ENCODE measurements at places on chromosomes 4 and X.
A peak's percentile ranks its signal among the peaks of the same experiment; 100 is the strongest.

DNA sequence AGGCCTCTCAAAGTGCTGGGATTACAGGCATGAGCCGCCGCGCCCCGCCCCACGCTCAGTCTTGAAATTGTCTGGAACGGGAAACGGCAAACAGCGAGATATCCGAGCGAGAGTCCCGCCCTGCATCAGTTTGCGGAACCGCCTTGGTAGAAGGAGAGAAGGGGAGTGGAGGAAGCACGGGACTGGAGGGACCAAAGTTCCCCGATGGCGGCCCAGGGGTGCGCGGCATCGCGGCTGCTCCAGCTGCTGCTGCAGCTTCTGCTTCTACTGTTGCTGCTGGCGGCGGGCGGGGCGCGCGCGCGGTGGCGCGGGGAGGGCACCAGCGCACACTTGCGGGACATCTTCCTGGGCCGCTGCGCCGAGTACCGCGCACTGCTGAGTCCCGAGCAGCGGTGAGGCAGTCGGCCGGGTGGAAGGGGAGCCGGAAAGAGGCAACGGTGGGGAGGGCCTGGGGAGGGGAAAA, at the start of gene BST1:
BST1 (plus strand) TSS at position 125 of the 463 bp plus-strand sequence; CDS start at position 205, 80 bp downstream.
- peak; percentile 15 for DNase-seq

DNA sequence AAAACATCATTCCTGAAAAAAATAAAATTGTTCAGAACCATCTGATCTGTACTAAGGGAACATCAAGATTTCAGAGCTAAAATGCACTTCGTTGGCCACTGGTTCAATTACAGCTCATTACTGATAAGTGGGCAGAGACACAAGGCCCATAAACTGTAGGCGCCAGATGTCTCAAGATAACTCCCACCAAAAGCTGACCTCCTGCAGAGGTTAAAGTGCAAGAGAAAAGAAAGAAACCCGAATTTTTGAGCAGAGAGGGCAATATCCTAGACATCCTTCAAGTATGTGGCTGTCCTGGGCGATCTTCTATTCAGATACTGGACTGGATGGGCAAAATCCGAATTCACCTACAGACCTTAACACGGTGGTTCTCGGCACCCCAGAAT, 660 bp downstream of the GEMIN8 start:
- DNase-seq: no peak

DNA sequence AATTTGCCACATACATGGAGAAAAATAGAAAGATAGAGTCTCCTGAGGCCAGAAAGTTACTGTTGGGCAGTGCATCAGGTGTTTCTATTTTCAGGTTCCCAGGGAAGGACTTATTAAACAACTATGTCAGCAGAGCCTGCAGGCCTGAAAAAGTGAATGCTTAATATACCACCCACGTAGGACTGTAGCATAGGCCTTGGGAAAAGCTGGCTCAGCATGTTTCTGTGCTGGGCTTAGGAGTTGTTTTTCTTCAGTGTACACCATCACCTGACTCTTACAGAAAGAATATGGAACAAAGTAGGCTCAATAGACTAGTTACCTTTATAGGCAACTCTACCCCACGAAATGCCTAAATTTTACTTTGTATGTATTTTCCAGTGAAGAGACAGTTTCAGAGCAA, 1385.9 kb downstream of the FAM133A start:
- DNase-seq: no peak

DNA sequence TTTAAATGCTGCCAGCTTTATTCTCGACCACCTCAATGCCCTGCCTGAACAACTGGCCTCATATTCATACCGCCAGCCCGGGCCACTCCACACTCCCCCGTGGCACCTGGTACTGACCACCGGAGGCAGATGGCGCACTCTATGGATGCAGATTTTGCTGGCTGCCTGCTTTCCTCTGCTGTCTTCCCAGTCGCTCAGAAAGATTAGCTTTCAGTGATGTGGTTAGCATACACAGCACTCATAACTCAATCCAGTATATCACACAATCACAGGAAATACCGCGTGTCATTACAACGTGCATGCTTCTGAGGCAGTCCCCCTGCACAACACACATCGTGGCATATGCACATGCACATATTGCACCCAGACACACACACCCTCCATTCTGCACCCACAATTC, 147.2 kb upstream of the BCOR start:
- no peak for DNase-seq

GRCh38 chr4:38950159-38950558, 82.0 kb downstream of the TMEM156 start:
- no peak for DNase-seq

GRCh38 chr4:145494666-145495270, 13.1 kb downstream of the SMAD1 start:
- no peak for DNase-seq

DNA sequence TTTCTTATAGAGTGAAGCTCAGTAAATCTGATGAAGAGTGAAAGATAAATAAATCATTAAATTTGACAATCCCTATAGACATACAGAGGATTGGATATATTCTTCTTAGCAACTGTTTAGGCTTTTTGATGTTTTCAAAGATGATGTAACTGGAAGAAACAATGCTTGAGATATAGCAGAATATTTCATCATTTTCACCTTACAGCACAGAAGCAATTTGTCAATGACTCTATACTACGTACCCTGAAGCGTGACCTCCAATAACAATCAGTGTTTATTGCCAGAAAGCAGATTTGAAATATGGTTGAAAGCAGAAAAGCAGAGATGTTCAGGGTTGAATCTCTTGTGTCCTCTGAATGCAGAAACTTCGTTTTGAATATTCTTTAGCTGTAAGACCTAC, 228.4 kb downstream of the DTHD1 start:
- no peak for DNase-seq

GRCh38 chr4:1976416-1977352, 32.1 kb downstream of the NELFA start:
- DNase-seq: no peak

- DNase-seq: no peak
Measured at GRCh38 chr4:106738121-106738520, 298.0 kb downstream of the DKK2 start.

GRCh38 chr4:43089730-43090129, 197.2 kb downstream of the GRXCR1 start:
- no peak for DNase-seq

GRCh38 chrX:123424546-123424945, 240.5 kb downstream of the GRIA3 start:
- DNase-seq: no peak

DNA sequence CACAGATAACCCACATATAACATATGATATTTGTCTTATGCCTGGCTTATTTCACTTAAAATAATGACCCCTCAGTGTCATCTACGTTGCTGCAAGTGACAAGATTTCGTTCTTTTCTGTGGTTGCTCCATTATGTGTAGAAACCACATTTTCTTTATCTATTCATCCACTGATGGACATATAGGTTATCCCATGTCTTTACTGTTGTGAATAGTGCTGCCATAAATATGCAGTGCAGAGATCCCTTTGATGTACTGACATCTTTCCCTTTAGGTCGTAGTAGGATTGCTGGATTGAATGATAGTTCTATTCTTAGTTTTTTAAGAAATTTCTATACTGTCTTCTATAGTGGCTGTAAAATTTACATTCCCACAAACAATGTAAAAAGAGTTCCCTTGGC, 135.8 kb downstream of the TET2 start:
- no peak for DNase-seq

GRCh38 chrX:44903830-44904530, 31.0 kb downstream of the KDM6A start:
- DNase-seq: no peak

- DNase-seq: no peak
Measured at GRCh38 chrX:125289209-125289608, 30.5 kb upstream of the TEX13C start.

DNA sequence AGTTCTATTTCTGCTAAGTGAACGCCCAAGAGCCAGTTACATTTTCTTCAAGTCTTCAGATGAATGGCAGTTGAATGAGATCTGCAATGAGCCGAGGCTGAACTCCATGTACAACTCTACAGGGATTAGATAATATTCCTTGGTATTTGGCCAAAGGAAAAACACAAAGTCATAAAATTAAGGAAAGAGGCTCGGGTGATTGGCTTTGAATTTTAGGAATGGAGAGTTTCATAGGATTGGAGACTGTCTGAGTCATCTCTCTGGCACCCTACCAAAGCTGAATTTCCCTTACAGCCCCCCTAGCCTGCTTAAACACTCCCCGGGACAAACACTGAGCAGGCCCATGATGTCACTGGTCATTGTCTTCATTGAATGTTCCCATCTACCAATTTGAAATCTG, 188.0 kb upstream of the C1QTNF7 start:
- DNase-seq: no peak

- DNase-seq: no peak
Measured at GRCh38 chr4:22877486-22878052, 184.8 kb downstream of the GBA3 start.

GRCh38 chrX:1455948-1456280, 3.2 kb upstream of the ASMTL start:
- DNase-seq: no peak

GRCh38 chrX:23885803-23886202, 21.9 kb downstream of the APOO start:
- DNase-seq: no peak

DNA sequence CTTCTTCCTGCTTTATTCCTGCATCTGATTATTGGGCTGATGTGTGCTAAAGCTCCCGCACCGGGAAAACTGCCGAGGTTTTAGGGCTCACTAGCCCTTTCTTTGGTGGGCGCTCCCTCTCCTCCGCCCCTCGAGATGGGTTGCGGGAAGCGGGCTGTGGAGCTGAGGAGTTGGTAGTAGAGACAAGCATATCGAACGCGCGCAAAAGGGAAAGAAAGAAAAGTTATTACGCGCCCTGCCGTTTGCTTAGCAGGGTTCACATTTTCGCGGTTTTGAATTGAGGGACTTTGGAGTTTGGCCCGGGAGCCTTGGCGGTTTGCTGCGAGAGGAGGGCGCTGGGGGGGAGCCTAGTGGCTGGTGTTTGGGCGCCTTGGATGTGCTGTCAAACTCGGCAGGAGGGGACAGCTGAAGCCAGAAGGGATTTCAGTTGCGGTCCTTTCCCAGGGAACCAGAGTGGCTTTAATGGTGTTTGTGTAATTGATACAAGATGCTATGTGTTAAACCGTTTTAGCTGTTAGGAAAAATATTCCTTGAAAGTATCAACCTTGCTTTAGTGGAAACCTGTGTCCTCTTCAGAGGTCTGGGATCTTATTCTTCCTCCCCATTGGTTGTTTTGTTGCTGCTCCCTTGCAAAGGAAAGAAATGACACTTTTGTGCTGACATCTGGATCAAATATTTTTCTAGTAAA, 1.1 kb downstream of the GAB1 start:
- DNase-seq: no peak

- no peak for DNase-seq
Measured at GRCh38 chr4:78588894-78589545, 37.5 kb downstream of the ANXA3 start.

DNA sequence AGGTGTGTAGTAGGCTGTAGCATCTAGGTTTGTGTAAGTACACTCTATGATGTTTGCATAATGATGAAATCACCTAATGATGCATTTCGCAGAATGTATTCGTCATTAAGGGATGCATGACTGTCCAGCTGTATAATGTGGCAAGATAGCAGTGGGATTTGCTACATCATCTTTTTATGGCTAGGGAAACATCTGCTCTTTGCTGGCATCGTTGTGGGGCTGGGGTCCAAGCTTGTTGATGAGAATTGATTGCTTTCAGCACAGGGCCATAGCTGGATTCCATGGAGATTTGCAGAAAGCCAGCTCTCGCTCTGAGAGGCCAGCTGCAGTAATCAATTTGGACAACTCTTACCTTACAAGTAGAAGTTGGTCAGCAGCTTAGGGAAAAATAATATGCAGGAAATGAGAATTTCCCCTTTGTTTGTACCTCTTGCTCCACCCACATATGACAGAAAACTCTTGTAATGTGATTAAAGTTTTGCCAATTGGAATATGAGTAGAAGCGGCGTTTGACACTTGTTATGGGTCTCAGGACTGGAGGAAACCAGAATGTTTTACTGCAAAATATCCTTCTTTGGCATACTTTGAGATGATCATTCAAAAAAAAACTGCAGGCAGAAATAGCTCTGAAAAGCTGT, 310.5 kb downstream of the RAPGEF2 start:
- DNase-seq: no peak

DNA sequence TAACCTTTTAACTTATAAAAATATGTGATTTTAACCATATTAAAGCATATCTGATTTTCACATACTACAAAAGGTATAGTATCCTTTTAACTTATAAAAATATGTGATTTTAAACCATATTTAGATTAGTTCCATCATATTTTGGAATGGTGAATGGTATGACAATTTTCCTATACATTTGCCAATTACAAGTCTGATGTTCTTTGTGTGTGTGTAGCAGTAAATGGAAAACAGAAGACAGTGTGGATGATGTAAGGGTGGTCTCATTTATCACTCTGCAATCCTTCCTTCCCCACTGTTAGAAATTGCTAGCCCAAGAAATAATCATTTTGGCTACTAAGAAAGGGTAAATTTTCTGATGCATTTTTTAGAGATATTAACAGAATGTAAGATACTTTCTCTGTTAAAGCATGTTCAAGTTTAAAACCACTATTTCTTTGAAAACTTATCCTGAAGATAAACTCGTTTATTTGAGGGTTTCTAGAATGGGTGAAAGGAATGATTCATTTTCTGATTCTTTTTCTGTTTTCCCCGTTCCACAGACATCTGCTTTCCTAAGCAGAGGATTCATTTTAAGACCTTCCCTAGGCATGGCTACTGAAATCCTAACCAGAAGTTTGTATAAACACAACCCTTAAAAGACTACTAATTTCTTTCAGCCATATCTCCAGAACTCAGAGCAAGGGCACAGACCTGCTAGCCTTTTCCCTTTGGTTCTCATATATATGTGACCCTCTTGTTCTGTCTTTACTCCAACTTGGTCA, 21.0 kb downstream of the NUDT6 start:
- no peak for DNase-seq

DNA sequence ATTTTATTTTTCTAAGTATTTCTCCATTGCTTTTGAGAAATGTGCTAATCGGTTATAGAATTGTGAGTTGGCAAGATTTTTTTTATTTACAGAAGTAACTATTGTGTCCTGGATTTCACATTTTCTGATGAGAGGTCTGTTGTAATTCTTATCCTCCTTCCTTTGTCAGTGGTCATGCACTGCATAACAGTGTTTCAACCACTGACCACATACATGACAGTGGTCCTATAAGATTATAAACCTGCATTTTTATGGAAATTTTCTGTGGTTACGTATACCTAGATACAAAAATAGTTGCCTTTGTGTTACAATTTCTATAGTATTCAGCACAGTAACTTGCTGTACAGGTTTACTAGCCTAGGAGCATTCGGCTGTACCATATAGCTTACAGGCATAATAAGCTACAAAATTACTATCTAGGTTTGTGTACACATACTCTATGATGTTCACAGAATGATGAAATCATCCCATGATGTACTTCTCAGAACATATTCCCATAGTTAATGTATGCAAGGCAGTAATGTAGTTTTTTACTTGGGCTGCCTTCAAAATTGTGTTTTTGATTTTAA, 47.8 kb downstream of the APELA start:
- no peak for DNase-seq

- no peak for DNase-seq
Measured at GRCh38 chr4:170079981-170080380, 9.8 kb downstream of the AADAT start.

GRCh38 chrX:102517326-102517725, 787 bp upstream of the TMSB15A start:
- no peak for DNase-seq

- no peak for DNase-seq
Measured at GRCh38 chr4:118953276-118953675, 64.6 kb downstream of the SYNPO2 start.

GRCh38 chr4:180615746-180616145, 1627.5 kb upstream of the TENM3 start:
- no peak for DNase-seq
